Right lobe of liver (tissue), 6 donors: ENCODE measurements at places on chromosomes 16 and 17. TPM values are rescaled to one million over a fixed set of nuclear protein-coding genes. Genes with fewer than 3 reads are reported as not detected.

Gene TMIGD1
- total RNA-seq, result not detected

DNA sequence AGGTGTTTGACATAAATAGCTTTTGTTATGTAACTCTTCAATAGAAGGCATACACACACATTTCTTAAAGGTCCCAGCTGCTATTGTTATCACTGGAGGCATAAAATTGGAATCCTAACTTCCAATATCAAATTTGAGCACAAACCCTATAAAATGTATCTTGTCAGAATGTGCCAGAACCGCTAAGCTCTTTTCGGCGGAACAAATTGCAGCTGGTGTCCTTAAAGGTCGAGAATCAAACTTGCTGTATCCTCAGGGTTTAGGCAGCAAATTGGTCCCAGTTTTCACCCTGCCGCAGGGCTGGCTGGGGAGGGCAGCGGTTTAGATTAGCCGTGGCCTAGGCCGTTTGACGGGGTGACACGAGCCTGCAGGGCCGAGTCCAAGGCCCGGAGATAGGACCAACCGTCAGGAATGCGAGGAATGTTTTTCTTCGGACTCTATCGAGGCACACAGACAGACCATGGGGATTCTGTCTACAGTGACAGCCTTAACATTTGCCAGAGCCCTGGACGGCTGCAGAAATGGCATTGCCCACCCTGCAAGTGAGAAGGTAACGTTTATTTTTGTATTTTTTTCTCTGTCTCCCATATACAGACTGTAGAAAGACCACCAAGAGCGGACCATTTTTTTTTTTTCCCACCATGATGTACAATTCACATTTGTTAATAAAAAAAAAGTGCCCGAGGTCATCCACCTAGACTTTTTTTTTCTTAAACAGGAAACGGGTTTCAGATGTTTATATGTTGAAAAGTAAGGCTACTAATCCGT is 297.1 kb downstream of the IRF8 start:
- DNase-seq, result no peak
- H3K27ac ChIP-seq, result no peak overlapping the region
- H3K4me1 ChIP-seq, result no peaks in the 10 kb centered on the region
- H3K36me3 ChIP-seq, result no peaks in the 10 kb centered on the region

DNA sequence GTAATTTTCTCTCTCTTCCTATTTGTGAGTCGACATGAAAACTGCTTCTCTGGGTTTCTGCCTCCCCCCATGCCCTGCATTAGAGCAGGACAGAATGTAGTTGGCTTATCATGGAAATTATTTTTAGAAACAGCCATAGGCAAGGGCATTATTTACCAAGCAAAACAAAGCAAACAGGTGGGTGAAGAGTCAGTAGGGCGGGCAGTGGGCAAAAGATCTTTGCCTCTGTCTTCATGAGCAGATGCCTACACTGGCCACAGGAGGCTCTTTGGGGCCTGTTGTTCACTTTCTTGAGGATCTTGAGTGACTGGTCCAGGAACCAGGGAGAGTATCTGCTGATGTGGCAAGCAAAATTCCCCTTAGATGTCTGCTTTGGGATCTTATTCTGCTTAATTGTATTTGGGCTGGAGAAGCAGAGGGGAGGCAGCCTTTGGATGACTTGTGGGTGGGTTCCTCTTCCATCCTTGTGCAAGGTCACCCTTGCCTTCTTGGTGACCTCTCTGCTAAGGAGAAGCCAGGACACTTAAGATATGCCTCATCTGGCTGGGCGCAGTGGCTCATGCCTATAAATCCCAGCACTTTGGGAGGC is 42.5 kb upstream of the CLEC19A start:
- DNase-seq, result no peak
- no peak overlapping the region for H3K4me3 ChIP-seq
- no peaks in the 10 kb centered on the region for H3K27me3 ChIP-seq
- no peaks in the 10 kb centered on the region for H3K36me3 ChIP-seq

- no peaks in the 10 kb centered on the region for H3K27me3 ChIP-seq
- no peak for DNase-seq
- H3K36me3 ChIP-seq, result no peaks in the 10 kb centered on the region
- no peak overlapping the region for H3K4me3 ChIP-seq
- H3K27ac ChIP-seq, result no peak overlapping the region
These were observed 42.9 kb upstream of the CDRT4 start for GRCh38 chr17:15510361-15510760.

- no peaks in the 10 kb centered on the region for H3K36me3 ChIP-seq
- no peak overlapping the region for H3K27ac ChIP-seq
- no peaks in the 10 kb centered on the region for H3K4me1 ChIP-seq
- DNase-seq, result no peak
These were observed 295.6 kb downstream of the CPPED1 start for GRCh38 chr16:12508054-12508453.

DNA sequence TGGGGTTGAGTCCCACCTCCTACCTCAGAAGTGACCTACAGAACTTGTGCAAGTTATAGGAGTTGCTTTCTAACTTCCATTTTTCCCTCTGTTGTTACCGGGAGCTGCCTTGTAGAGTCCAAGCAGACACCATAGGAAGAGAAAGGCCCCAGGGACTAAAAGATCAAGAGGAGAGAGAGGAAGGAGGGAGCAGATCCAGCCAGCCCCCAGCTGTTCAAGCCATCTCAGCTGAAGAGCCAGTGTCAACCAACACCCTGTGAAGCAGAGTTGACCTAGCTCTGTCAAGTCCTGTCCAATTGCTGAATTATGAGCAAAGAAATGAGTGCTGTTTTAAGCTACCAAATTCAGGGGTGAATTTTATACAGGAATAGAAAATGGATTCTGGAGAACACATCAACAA is 34.9 kb upstream of the CACNG4 start:
- no peak for DNase-seq
- H3K4me3 ChIP-seq, result no peak overlapping the region
- H3K27ac ChIP-seq, result no peak overlapping the region
- no peaks in the 10 kb centered on the region for H3K36me3 ChIP-seq
- H3K4me1 ChIP-seq, result no peaks in the 10 kb centered on the region

DNA sequence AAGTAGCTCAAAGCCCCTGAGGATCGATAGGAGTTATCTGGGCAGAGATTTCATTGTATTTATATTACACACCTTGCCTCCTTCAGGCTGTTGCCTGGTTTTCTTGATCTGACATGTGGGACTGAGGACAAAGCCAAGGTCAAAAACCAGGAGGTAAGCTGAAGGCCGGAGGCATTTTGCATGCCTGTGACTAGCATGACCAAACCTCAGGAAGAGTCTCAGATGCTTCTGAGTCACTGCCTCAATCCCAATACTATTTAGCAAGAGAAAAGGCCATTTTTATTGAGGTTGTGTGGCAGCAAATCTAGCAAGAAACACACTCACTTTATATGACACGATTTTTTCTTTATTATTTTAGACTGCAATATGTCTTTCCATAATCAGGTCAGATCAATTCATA is 968.1 kb downstream of the CDH11 start:
- DNase-seq, result no peak
- no peak overlapping the region for H3K27ac ChIP-seq
- H3K36me3 ChIP-seq, result no peaks in the 10 kb centered on the region
- H3K27me3 ChIP-seq, result no peaks in the 10 kb centered on the region

Gene SHBG
- 2.4 TPM for total RNA-seq

GRCh38 chr17:18176176-18176575 is 7.5 kb upstream of the ALKBH5 start:
- H3K4me1 ChIP-seq, result no peaks in the 10 kb centered on the region
- no peak for DNase-seq
- no peaks in the 10 kb centered on the region for H3K27me3 ChIP-seq
- H3K4me3 ChIP-seq, result no peak overlapping the region
- no peaks in the 10 kb centered on the region for H3K36me3 ChIP-seq
- no peak overlapping the region for H3K27ac ChIP-seq

GRCh38 chr16:21145738-21146137 is 4.9 kb downstream of the DNAH3 start:
- no peak overlapping the region for H3K27ac ChIP-seq
- no peak for DNase-seq
- no peaks in the 10 kb centered on the region for H3K4me1 ChIP-seq
- no peak overlapping the region for H3K4me3 ChIP-seq
- H3K27me3 ChIP-seq, result no peaks in the 10 kb centered on the region
- H3K36me3 ChIP-seq, result no peaks in the 10 kb centered on the region

DNA sequence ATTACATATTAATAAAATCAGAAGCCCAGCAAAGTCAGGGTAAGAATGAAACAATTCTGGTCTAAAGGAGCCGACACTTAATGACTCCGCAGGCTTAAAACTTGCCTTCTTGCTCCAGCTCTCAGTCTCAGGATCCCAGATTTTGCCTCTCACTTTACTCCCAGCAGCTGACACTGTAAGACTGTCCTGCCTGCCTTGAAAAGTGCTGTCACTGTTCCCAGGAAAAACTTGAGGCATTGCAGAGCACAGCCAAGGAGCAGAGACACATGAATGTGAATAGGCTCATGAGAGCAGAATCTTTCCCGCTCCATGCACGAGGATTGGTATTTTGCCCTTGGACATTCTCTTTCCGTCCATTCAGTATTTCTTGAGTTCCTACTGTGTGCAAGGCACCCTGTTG is 457.6 kb upstream of the ZFHX3 start:
- no peaks in the 10 kb centered on the region for H3K36me3 ChIP-seq
- DNase-seq, result no peak
- no peak overlapping the region for H3K4me3 ChIP-seq
- no peaks in the 10 kb centered on the region for H3K4me1 ChIP-seq
- no peaks in the 10 kb centered on the region for H3K27me3 ChIP-seq

- no peak overlapping the region for H3K4me3 ChIP-seq
- H3K27ac ChIP-seq, result no peak overlapping the region
- DNase-seq, result no peak
- H3K36me3 ChIP-seq, result no peaks in the 10 kb centered on the region
- H3K4me1 ChIP-seq, result no peaks in the 10 kb centered on the region
These were observed 24.2 kb downstream of the C1QTNF1 start for GRCh38 chr17:79047923-79048825.

Gene USP7
- total RNA-seq, result 47.4 TPM

DNA sequence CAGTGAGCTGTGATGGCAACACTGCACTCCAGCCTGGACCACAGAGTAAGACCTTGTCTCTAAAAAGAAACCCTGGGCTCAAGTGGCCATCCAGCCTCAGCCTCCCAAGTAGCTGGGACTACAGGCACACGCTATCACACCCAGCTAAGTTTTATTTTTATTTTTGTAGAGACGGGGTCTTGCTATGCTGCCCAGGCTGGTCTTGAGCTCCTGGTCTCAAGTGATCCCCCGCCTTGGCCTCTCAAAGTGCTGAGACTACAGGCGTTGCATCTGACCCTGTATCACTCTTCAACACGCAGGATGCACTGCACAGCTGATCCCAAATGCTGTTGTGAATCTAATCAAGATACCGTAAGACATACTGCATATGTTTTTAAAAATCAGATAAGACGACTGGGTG is 23.0 kb downstream of the ANKRD11 start:
- H3K4me3 ChIP-seq, result no peak overlapping the region
- no peaks in the 10 kb centered on the region for H3K27me3 ChIP-seq
- DNase-seq, result no peak
- peaks cover 41% of the 10 kb centered on the region for H3K4me1 ChIP-seq
- no peak overlapping the region for H3K27ac ChIP-seq
- H3K36me3 ChIP-seq, result no peaks in the 10 kb centered on the region

Gene ITGAL
- total RNA-seq, result 12.4 TPM

DNA sequence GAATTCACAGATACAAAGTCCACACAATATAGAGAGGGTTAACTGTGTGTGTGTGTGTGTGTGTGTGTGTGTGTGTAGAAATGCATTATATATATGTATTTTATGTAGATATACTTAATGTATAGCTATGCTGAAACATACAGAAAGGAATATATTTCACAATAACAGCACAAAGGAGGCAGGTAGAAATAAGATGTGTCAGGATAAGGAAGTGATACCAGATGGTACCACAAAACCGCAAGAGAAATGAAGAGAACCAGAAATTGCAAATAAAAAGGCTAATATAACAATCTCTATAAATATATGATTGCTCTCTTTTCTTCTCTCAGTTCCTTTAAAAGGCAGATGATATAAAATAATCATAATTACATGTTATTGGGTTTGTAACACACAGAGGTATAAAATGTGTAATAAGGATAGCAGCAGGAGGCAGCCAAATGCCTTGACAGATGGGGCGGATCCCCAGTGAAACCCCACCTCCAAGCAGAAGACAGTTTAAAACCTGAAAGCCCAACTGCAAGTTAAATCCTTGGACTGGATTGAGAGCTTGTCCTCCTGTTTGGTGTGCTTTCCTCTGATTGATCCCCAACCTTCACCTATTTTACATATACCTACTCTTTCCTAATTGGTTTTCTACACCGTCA is 365.4 kb upstream of the C16orf82 start:
- no peak overlapping the region for H3K27ac ChIP-seq
- H3K4me3 ChIP-seq, result no peak overlapping the region
- no peaks in the 10 kb centered on the region for H3K27me3 ChIP-seq
- H3K36me3 ChIP-seq, result no peaks in the 10 kb centered on the region
- H3K4me1 ChIP-seq, result no peaks in the 10 kb centered on the region

Gene TMEM114
- not detected for total RNA-seq

DNA sequence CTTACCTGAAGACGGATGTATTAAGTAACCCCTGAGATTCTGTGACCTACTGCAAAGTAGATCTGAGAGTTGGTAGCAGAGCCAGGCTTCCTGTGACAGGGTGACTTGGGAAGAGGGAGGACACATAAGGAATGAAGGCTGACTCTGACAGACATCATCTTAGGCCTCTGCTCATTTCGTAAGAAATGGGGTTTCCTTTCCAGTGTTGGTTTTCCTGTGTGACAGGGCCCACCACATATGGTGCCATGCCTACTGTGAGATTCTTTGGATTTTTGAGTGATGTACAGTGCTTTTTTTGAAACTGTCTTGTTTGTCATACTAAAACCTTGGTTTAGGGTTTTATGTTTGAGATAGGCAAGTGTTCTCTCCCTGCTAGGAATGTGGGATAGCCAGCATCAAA is 12.7 kb downstream of the LIG3 start:
- no peak overlapping the region for H3K4me3 ChIP-seq
- H3K27me3 ChIP-seq, result no peaks in the 10 kb centered on the region
- H3K27ac ChIP-seq, result no peak overlapping the region
- H3K36me3 ChIP-seq, result peaks cover 52% of the 10 kb centered on the region
- H3K4me1 ChIP-seq, result no peaks in the 10 kb centered on the region
- DNase-seq, result no peak

DNA sequence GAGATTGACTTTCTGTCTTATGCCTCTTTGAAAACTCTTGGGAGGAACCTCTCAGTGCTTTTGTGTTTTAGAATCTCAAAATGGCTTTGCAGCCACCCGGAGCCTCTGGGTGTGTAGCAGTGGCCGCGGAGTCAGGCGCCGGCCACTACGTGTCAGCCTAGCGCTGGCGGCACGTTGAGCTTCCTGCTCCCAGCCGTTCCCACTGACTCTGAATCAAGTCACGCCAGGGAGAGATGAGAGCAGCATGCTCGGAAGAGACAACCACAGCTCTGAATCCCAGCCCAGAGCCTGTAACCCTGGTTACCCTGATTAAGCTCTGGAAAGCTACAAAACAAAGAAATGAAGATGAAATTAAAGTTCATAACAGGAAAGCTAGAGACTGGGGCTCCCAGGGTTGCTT is 97.4 kb upstream of the CACNG5 start:
- no peaks in the 10 kb centered on the region for H3K4me1 ChIP-seq
- H3K27ac ChIP-seq, result no peak overlapping the region
- H3K4me3 ChIP-seq, result no peak overlapping the region

GRCh38 chr17:52606590-52606989 is 448.1 kb upstream of the CA10 start:
- H3K27ac ChIP-seq, result no peak overlapping the region
- DNase-seq, result no peak
- no peaks in the 10 kb centered on the region for H3K4me1 ChIP-seq
- no peak overlapping the region for H3K4me3 ChIP-seq
- H3K36me3 ChIP-seq, result no peaks in the 10 kb centered on the region
- peaks cover 3% of the 10 kb centered on the region for H3K27me3 ChIP-seq
